ENCODE measurements at places on chromosomes 16 and 17. TPM values are rescaled to one million over a fixed set of nuclear protein-coding genes. Genes with fewer than 3 reads are reported as not detected.

DNA sequence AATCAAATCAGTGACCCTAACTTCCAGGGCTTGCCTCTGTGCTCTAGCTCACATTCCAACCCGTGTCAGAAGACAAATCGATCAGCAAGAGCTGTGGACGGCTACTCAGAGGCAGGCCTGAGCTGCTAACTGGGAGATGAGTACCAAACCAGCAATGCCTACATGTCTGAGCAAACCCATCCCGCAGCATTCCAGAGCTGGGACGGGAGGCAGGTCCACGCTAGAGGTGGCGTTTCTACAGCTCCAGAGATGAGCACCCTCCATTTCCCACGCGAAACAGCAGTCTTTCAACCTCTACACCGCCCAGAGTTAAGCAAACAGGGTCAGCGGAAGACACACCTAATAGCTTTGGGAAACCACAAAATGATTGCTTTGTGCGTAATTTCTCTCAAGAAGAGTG lies 6.5 kb downstream of the NXN start:
- peak; percentile 100 for DNase-seq

- DNase-seq = no peak
Measured at GRCh38 chr16:58152246-58152868, 23.2 kb upstream of the CFAP20 start.

DNA sequence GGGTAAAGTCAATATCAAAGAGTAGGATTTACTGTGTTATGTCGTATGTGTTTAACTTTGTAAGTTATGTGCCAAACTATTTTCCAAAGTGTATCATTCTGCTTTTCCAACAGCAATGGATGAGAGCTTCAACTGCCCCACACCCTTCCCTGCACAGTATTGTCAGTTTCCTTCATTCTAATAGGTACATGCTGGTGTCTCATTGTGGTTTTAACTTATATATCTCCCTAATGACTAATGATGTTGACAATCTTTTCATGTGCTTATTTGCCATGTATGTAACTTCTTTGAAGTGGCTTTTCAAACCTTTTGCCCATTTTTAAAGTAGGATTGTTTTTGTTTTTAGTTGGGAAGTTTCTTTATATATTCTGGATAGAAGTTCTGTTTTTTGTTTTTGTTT lies 3.8 kb downstream of the DDX19B start:
- no peak for DNase-seq

DNA sequence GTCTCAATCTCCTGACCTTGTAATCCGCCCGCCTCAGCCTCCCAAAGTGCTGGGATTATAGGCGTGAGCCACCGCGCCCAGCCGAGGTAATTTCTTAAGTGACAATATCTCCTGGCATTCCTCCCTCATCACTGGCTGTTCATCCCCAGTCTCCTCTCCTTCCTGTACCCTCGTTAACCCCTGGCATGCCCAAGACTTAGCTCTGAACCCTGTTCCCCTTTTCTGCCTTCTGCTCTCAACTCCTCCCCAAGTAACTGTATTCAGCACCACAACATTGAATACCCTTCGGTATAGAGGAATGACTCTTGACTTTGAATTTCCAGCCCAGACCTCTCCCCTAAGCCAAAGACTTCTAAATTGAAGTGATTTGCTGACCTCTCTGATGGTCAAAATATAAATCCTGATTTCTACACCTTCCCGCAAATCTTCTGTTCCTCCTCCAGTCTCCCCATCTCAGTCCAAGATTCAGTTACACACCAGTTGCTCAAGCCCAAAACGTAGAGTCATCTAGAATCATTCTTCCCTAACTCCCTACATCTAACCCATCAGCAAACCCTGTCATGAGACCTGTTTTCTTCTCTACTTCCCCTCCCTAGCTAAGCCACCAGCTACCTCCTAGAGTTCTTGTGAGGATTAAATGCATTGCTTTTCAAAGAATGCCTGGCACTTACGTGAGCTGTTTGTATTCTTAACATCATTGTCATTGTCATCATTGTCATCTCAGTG lies 14.8 kb downstream of the PMP22 start:
- DNase-seq = no peak

The SDR42E1 gene
- 4.8 TPM for polyA plus RNA-seq

The VASN gene
- 2.0 TPM for polyA plus RNA-seq

The HEATR9 gene
- not detected for polyA plus RNA-seq

The SNAI3 gene
- polyA plus RNA-seq = 0.09 TPM
